Amygdala (tissue), 56 donors: ENCODE measurements at places on chromosomes 1 and 21.

- no peak for DNase-seq
These were observed 213.9 kb downstream of the PATJ start for GRCh38 chr1:61956016-61956645.

GRCh38 chr21:39726133-39726532, 18.9 kb upstream of the IGSF5 start:
- no peak for DNase-seq

DNA sequence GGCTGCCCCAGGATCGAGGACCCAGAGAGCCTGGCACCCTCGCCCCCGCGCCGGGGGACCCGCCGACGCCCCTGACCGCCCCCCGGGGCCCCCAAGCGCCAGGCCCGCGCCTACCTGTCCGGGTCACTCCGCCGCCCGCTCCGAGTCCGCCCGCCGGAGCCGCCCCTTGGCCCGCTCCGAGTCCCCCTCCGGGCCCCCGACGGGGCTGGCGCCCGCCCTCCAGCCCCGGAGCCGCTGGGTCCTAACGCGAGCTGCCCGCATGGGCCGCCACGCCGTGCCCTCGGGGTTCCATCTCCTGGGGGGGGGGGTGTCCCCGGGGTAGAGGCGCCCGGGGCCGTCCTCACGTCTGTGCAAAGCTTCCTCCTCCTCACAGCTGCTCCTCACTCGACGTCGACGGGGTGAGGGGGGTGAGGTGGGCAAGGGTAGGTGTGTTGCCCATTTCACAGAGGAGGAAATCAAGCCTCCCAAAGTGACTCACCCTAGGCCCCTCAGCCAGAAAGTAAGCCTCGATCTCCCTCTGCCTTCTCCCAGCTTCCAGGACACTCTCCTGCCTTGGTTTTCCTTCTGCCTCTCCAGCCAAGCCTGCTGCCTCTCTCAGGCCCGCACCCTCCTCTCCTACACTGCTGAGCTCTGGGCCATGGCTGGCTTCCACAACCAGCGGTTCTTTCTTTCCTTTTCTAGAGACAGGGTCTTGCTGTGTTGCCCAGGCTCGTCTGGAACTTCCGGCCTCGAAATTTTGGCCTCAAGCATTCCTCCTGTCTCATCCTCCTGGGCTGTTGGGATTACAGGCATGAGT, at the start of gene MFAP2:
TSS of gene MFAP2 (minus strand) at position 148 of the 796 bp plus-strand sequence. CDS start 2,347 bp downstream, outside the sequence.
- no peak for DNase-seq

DNA sequence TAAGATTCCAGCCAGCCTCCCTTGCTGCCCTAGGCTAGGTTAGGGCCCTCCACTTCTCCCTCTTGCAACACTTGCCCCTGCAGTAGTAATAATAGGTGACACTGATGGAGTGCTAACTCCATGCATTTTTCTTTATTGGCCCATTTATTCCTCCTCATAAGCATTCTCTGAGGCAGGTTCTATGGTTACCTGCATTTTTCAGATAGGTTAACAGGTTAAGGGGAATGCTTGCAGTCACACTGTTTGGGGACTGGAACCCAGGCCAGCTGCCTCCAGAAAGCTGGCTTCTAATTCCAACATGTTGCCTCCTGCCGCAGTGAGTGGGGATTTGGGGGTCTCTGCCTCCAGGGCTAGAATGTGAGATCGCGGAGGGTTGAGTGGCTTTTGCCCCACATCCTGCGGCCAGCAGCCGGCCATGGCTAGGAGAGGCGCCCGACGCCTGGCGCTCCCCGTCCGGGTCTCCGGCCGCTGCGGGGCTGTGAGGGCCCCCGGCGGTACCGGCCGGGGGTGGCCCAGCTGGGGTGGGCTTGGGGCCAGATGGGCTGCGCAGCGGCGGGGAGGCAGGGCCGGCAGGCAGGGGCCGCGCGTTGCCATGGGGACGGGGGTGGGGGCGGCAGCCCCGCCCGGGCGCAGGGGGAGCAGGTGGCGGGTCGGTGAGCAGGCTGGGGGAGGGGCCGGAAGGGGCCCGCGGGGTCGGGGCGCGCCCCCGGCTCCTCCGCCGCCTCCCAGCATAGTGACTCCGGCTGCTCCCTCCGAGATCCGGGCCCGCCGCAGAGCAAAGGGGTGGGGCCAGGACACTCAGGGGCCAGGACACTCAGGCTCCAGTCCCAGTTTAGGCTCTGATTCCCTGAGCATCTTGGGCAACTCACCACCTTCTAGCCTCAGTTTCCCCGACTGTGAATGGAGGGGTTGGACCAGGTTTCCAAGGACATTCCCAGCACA, 68.4 kb upstream of the SSBP3 start:
- DNase-seq, result no peak
